ENCODE measurements at places on chromosomes 11 and 22.

DNA sequence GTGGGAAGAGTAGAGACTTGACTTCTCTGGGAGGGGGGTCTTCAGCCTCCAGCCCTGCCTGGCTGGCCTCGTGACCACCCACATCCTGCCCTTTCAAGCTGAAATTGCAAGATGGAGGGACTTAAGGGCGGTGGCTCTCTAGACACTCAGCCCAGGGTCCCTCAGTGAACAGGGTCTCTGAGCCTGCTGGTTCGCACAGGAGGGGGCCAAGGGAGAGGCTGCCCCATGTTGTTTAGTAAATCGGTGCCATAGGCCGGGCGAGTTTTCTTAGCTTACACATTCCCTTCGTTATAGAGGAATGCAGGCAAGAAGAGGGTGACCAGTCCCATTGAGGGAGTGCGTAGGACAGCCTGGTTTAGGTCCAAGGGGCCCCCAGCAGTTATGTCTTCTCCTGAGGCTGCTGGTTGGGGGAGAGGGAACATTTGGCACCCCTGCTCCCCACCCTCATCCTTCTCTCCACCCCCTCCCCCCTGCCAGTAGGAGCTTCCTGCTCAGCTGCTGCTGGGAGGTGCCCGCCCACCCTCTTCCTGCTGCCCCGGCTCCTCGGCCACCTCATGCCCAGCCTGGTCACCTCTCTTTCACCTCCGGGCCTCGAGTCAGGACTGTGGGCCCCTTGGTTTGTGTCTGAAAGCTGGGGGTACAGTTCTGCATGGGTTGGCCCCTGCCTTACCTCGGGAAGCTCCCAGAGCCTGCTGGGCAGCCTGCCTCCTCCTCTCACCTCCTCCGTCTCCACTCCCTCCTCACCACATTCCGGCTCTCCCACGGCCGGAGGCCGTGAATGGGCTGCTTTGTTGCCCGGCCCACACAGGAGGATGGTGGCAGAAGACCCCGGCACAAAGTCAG lies 3.9 kb downstream of the FRMD8 start:
- DNase-seq, result no peak

GRCh38 chr22:29163808-29164207 lies 41.9 kb upstream of the EMID1 start:
- no peak for DNase-seq

GRCh38 chr11:117009905-117010605 lies 88.2 kb downstream of the SIK3 start:
- DNase-seq, result no peak

DNA sequence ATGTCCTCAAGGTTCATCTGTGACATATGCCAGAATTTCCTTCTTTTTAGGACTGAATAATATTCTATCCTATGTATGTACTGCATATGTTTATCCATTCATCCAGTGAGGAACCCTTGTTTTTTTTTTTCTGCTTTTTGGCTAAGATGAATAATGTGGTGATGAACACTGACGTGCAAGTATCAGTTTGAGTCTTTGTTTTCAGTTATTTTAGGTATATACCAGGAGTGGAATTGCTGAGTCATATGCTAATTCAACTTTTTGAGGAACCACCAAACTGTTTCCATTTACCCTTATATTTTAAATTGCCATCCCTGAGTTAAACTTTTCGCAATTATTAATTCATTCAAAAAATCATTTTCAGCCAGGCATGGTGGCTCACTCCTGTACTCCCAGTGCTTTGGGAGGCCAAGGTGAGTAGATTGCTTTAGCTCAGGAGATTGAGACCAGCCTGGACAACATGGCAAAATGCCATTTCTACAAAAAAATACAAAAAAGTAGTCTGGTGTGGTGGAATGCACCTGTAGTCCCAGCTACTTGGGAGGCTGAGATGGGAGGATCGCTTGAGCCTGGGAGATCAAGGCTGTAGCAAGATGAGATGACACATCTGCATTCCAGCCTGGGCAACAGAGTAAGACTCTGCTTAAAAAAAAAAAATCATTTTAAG lies 64.2 kb downstream of the MICAL2 start:
- no peak for DNase-seq

- no peak for DNase-seq
These were observed 77.7 kb downstream of the BARX2 start for GRCh38 chr11:129453293-129453721.

GRCh38 chr11:128904656-128905344 lies 13.6 kb downstream of the KCNJ5 start:
- no peak for DNase-seq

GRCh38 chr11:120894202-120894985 lies 129.5 kb upstream of the TBCEL start:
- DNase-seq, result no peak

DNA sequence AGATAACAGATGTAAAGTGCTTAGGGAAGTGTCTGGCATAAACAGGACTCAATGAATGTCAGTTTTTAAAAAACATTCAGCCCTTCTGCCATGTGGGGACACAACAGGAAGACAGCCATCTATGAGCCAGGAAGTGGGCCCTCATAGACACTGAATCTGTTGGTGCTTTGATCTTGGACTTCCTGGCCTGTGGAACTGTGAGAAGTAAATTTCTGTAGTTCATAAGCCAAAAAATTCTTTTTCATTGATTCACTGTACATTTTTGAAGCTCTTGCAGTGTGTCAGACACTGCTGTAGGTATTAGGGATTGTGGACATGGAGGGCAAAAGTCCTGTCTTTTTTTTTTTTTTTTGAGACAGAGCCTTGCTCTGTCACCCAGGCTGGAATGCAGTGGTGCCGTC lies 188.6 kb downstream of the HIPK3 start:
- no peak for DNase-seq

DNA sequence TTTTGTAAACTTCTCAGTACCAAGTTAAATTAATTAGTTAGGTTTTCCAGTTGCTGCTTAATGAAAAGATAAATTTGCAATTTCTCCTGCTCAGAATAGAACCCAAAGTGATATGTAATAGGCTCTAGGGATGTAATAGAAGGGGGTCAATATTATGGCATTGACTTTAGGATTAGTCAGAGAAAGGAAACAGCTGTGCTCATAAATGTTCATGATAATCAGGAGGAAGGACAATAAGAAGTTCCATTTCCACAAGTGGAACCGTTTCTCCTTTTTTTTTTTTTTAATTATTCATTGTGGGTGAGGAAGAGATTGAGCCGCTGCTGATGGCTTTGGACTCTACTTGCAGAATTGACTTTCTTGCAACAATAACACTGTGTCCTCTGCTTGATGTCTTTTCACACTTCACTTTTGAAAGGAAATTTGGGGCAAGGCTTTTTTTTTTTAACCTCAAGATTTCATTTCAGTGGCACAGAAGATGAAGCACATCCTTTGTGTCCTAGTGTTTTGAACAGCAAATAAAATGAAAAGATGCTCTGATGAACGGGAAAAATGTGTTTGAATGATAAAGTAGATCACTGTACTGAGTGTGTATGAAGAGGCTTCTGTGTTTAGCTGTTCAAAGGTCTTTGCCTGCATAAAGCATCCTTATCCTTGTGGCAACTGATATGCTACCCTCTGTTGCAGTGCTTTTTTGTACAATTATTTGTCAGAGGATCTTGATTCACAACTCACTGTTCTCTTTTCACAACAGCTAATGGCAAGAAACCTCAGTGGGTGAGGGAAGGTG lies 62.4 kb downstream of the GAS2 start:
- DNase-seq, result no peak

- DNase-seq, result no peak
These were observed 6.9 kb upstream of the P4HA3 start for GRCh38 chr11:74318241-74318932.

- DNase-seq, result no peak
These were observed 45.8 kb downstream of the MIAT start for GRCh38 chr22:26702906-26703830.

DNA sequence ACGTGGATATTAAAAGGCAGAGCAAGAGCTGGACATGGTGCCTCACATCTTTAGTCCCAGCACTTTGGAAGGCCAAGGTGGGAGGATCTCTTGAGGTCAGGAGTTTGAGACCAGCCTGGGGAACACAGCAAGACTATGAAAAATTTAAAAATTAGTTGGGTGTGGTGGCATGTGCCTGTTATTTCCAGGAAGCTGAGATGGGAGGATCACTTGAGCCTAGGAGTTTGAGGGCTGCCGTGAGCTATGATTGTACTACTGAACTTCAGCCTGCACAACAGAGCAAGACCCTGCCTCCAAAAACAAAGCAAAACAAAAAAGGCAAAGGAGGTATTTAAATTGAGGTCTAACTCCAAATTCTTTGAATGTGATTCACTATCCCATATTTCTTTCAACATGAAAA lies 23.5 kb downstream of the RDX start:
- DNase-seq, result no peak

DNA sequence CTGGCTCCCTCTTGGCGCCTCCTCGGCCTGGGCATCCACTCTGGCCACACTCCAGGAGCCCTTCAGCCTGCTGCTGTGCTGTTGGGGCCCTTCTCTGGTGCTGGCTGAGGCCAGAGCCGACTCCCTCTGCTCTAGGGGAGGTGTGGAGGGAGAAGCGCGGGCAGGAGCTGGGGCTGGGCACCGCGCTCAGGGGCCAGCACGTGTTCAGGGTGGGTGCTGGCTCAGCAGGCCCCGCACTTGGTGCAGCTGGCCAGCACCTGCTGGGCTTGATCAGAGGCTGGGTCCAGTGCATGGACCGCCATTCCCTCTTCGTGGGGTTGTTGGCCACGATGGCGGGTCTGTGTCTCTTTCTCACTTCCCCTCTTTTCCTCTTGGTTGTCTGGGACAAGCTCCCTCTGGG lies 2381.0 kb downstream of the LRRC4C start:
- no peak for DNase-seq

DNA sequence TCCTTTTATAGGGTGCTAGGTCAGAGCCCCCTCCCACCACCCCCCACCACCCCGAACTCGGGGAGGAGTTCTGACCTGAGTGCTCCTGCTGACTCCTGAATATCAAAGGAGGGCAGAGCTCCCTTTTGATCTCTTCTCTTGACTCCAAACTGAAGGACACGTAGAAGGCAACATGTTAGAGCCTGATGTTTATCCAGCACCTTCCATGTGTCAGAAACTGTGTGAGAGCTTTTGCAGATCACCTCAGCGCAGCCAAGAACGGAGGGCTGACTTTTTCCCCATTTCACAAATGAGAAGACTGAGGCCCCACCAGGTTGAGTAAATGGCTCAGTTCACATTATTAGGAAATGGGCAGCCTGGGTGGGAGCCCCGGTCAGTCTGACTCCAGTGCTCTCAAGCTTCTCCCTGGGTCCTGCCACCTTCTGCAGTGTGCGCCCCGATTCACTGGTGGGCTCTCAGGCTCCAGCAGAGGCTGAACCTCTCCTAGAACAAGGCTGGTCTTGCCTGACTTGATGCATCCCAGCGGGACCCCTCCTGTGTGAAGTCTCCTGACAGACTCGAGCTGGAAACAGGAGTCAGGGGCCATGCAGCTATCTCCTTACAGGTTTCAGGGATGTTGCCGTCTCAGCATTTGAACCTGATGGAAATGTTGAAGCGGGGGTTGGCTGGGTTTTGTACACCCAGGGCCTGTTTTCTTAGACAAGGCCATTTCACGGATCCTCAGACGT lies 98.5 kb downstream of the TSPAN18 start:
- no peak for DNase-seq

DNA sequence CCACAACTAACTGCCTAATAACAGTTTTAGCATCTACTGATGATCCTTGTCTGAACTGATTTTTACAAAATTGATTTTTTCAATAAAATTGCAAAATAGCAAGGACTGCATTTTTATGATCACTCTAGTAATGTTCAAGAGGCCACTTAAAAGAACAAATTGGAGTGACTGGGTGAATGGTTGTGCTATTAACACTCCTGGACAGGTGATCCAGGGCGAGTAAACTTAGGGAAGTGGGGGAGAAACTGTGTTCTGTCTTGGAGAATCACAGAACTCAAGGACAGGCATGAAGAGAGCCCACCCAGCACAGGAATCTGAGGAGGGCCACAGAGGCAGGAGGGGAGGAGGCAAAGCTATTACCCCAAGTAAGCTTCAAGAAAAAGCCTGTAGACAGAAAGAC lies 75.8 kb downstream of the SGSM3 start:
- no peak for DNase-seq

- DNase-seq, result no peak
These were observed 41.6 kb upstream of the LINC01488 start for GRCh38 chr11:69439651-69440464.

- no peak for DNase-seq
These were observed 14.9 kb downstream of the SCYL1 start for GRCh38 chr11:65539744-65540289.

- DNase-seq, result no peak
These were observed 78.9 kb upstream of the CRYBB3 start for GRCh38 chr22:25120761-25121212.

GRCh38 chr11:47387944-47388696 lies 9.8 kb upstream of the SPI1 start:
- DNase-seq, result no peak

- DNase-seq, result no peak
These were observed 274.4 kb upstream of the SYN3 start for GRCh38 chr22:33332538-33332937.

DNA sequence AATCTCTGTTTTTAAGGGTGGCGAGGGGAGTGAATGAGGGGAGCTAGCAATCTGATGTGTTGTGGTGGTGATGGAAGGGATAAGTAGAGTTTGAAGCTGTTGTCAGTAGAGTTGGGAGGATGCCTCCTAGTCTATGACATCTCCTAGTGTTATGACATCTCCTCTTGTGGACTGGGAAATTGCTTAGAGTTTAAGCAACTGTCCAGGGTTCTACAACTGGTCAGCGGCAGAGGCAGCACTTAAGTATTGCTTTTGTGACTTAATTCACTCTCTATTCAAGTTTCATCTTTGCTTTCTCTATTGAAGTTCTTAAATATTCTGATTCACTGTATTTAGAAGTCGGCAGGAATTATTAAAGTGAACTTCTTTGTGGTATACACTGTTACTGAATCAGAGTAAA lies 13.8 kb downstream of the BMAL1 start:
- no peak for DNase-seq

DNA sequence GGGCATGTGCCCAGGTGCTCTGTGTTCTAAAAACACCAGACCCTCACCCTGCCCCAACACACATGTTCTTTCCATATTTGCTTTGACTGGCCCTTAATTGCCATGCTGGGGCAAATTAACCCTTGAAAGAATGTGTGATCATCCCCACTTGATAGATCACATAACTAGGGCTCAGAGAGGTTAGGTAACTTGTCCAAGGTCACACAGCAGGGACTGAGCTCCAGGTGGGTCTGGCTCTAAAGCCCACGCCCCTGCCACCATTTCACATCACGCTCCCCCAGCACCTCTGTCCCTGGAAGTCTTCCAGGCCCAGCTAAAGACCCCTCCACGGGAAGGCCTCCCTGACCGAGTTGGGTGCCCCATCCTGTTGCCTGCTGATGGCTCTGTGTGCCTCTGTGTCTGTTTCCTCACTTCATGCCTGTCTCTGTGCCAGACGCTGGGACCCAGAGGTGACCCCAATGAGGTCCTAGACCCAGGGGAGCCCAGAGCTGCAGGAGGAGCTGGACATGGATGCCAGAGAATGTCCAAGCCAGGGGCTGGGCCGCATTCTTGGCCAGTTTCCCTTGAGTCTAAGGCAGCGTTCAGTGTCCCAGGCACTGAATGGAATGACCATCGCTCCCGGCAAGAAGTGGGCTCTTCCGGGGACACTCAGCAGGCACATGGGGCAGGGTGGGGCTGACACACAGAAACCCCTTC lies 79.7 kb downstream of the MYO7A start:
- DNase-seq, result no peak

GRCh38 chr11:99257131-99257530 lies 236.4 kb downstream of the CNTN5 start:
- no peak for DNase-seq

GRCh38 chr11:101844608-101845007 lies 70.2 kb upstream of the CEP126 start:
- DNase-seq, result no peak

Data from epithelial cell of prostate (primary cell).